ENCODE measurements at places on chromosomes 3 and 15.

- no peak for DNase-seq
Observed at GRCh38 chr3:185658504-185658912, 72.4 kb downstream of the SENP2 start.

GRCh38 chr15:45168751-45169551, 18.8 kb downstream of the SHF start:
- no peak for DNase-seq

- no peak for DNase-seq
Observed at GRCh38 chr15:94363382-94363781, 132.0 kb downstream of the MCTP2 start.

- DNase-seq = no peak
Observed at GRCh38 chr3:122982216-122983185, 45.1 kb downstream of the SEMA5B start.
